ENCODE measurements at places on chromosomes 2 and 18.

DNA sequence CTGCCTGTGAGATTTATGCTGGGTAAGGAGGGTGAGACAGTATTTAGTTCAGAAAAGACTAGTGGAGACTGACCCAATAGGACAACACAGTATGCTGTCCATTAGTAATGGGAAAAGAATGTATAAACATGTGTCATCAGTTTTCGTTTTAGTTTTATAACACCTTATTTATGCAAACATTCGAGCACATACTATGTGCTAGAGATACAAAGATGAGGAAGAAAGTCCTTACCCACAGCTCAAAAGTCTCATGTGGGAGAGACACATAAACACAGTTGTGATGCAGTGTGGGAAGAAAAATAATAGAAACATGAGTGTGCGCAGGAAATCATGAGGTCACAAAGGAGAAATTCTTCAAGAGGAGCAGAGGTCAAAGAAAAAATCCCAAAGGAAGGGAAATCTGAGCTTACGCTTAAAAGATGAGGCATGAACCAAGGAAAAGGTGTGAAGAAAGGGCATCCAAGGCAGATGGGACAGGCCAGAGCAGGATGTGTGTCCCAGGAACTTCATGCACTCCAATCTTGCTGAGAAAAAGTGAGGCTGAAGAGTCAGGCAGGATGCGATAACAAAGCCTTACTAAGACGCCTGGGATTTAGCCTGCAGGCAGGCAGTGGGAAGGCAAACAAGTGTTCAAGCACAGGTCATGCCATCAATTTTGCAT lies 8.1 kb downstream of the METTL21A start:
- no peak for DNase-seq

DNA sequence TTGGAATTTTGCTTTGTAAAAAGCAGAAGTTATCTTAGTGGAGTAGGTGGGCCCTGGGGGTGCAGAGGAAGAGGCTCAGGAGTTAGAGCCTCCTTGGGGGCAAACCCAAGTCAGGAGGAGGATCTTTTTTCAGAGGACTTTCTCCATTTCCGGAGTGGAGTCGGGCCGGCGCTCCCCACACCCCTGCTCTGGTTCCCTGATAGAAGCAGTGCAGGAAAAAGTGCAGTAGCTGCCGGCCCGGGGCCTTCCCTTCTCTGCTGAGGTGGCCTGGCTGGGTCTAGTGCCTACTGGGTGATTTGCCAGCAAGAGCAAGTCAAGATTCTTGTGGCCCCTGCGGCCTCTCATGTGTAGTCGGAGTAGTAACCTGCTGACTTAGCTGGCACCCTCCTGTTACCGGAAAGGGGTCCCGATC lies 124.2 kb upstream of the HS6ST1 start:
- no peak for DNase-seq

- no peak for DNase-seq
Measured at GRCh38 chr2:148299616-148300015, 278.7 kb downstream of the MBD5 start.

DNA sequence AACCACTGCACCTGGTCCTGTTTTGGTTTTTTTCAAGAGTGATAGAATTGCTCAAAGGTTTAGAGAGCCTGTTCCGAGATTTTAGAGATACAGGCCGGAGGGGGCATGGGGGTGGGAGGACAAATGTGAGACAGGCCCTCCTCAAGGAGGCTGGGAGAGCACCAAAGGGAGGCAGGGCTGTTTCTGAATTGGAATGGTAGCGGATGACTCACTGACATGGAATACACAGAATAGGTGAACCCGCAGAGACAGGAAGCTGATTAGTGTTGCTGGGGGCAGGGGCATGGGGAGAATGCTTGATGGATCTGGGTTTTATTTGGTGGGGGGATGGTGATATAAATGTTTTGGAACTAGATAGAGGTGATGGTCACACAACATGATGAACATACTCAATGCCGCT lies 111.0 kb upstream of the MGAT5 start:
- DNase-seq = no peak

GRCh38 chr2:118123561-118124232 lies 35.4 kb downstream of the INSIG2 start:
- DNase-seq = no peak

DNA sequence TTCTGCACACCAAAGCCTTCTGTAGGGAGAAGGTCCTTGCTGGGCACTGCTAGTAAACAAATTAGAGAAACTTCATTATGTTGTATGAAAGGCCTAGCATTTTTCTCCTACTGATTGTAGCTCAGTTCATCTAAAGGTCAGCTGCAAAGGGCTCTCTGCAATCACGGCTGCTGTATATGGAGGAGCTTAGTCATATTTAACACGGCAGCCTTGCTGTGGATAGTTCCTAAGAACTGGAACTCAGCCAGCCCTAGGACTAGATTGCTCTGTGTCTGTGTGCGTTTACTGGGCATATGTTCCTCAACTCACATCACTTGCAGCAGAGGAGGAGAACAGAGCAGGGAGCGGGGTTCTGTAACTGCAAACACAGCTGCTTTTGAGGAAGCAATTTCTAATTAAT lies 1103.9 kb upstream of the KLHL29 start:
- no peak for DNase-seq

- DNase-seq = no peak
Measured at GRCh38 chr2:126786765-126787164, 111.9 kb upstream of the TEX51 start.

- DNase-seq = no peak
Measured at GRCh38 chr2:43258547-43259156, 32.2 kb upstream of the ZFP36L2 start.

- DNase-seq = no peak
Measured at GRCh38 chr2:30684516-30684915, 122.7 kb downstream of the CAPN13 start.

DNA sequence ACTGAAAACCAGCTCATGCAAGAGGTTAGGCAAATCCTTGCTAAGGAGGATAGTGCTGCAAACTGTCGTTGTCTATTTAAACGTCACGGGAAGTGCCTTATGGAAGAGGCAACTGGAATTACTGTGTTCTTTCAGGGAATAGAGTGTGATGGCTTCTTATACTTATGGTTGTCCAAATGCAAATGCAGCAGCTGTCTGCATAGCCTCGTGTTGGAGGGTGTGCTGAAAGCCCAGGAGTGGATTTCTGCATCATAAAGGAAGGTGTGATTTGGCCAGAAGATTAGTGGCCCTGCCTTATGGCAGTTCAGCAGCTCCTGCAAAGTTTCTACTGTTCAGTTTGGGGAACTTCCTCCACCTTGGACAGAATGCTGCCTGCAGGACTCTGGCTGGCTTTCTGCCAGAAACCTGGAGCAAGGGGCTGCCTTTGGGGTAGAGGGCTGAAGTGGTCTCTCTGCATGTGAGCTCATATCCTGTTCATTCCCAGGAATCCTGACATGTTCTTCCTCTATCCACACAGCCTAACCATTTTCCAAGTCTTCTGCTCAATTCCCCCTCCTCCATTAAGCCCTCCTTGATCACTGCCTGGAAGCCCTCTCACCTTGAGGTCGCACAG lies 321.2 kb upstream of the CXCR4 start:
- no peak for DNase-seq

GRCh38 chr2:168037778-168038177 lies 209.6 kb downstream of the STK39 start:
- no peak for DNase-seq

GRCh38 chr2:113072584-113072983 lies 4.8 kb downstream of the IL1F10 start:
- DNase-seq = no peak

All from stimulated activated CD8-positive, alpha-beta memory T cell treated with anti-CD3 and anti-CD28 coated beads, Interleukin-15, amount 100 ng/mL, for 1 hour (primary cell).